ENCODE measurements at places on chromosomes 5 and 9.
A peak's percentile ranks its signal among the peaks of the same experiment; 100 is the strongest.

GRCh38 chr5:128480158-128480557, 57.9 kb downstream of the FBN2 start:
- no peak for DNase-seq

DNA sequence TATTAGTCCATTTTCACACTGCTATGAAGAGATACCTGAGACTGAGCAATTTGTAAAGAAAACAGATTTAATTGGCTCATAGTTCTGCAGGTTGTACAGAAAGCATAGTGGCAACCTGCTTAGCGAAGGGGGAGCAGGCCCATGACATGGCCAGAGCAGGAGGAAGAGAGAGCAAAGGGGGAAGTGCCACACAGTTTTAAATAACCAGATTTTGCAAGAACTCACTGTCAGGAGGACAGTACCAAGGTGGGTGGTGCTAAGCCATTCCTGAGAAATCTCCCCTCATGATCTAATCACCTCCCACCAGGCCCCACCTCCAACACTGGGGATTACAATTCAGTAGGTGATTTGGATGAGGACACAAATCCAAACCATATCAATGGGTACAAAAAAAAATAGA, 16.8 kb upstream of the PCSK5 start:
- no peak for DNase-seq

DNA sequence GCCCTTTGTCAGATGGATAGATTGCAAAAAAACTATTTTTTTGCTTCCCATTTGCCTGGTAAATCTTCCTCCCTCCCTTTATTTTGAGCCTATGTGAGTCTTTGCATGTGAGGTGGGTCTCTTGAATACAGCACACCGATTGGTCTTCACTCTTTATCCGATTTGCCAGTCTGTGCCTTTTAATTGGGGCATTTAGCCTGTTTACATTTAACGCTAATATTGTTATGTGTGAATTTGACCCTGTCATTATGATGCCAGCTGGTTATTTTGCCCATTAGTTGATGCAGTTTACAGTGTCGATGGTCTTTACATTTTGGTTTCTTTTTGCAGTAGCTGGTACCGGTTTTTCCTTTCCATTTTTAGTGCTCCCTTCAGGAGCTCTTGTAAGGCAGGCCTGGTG, 13.0 kb upstream of the DEPDC1B start:
- no peak for DNase-seq

GRCh38 chr9:4738866-4739586, 2.0 kb downstream of the AK3 start:
- DNase-seq = no peak

GRCh38 chr5:180088561-180088960, 17.0 kb upstream of the RNF130 start:
- no peak for DNase-seq

DNA sequence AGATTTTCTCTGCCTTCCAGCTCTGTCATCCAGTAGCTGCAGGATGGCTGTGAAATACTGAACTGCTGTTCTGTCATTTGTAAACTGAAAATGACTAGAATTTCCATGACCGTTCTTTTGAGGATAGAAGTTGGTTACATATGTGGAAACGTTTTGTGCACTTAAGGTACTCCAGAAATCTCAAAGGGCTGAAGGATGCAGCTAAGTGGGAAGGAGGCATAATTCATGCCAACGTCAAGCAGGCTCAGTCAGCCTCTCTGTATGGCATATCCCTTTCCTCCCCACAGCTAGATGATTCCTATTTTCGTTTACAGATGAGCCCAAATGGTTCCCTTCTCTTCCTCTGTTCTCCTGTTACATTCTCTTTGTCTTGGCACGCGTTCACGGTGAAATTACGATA, 257.6 kb downstream of the FBXL7 start:
- DNase-seq = no peak

- DNase-seq = no peak
Observed at GRCh38 chr5:21711866-21712758, 1141.0 kb downstream of the CDH12 start.

- DNase-seq = no peak
Observed at GRCh38 chr9:128494108-128494745, 10.3 kb upstream of the GLE1 start.

GRCh38 chr5:39892708-39893107, 467.9 kb upstream of the DAB2 start:
- DNase-seq = no peak

DNA sequence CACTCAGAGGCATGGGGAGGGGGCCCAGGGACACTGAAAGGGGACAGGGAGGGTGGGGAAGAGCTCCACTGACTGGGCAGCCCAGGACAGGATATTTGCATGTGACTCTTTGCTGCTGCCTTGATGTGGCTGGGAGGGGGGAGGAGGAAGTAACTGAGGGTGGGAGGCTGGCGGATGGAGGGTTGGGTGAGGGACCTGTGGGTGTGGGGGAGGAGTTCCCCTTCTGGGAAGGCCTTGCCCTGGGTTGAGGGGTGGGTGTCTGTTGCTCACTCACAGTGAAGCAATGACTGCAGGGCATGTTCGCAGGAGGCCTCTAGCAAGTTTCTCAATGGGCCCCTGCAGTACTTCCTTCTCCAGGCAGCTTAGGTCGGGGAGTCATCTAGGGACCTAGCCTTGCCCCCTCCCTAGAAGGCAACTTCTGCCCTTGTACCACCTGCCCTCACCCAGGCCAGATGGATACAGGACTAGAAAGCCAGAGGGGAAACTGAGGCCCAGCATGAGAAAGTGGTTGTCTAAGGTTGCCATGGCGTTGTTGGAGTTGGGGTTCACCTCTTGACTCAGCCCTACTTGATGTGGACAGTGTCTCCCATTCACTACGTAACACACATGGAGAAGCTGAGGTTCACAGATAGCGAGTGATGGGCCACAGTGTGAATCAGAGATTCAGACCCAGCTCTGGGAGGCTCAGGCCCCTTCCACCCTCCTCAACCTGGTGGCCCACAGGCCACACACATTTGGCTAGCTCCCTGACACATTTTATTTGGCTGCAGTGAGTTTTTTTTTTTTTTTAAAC, 3.0 kb downstream of the GRK6 start:
- no peak for DNase-seq

DNA sequence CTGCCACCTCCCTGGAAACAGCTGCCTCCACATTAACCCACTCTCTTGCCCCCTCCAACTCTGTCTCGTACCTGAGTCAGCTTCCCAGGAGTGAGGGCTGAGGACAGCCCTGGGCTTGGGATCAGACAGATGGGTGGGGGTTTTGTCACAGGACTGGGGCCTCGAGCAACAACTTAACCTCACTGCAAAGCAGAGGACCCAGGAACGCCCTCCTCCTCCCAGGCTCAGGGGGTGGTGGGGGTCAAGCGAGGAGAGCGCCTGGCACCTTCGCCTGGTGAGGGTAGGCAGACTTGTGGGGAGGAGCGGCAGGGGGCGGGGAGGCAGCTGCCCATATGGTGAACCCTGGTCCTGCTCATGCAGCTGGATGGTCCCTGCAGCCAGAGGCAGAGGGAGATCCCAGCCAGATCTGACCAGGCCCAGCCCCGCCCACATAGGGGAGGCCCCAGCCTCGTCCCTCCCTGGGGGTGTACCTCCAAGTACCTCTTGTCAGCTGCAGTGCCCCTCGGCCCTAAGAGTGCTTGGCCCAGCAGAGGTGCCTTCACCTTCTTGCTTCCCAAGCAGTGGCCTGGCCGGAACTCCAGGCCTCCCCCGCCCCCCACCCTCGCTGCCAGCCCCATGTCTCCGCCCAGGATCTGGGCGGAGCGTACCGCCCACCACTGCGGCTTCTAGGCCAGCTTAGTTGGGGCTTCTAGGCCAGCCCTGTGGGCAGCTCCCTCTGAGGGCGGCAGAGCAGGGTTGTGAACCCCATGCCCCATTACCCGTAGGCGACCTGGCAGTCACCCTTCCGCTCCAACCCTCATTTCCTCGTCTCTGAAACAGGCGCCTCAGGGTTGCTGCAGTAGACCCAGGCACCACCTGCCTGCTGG, at the start of gene SARDH:
Gene SARDH (minus strand): TSS at position 579 of the 866 bp plus-strand sequence. CDS start 4,179 bp downstream, outside the sequence.
- DNase-seq = no peak

- peak; percentile 95 for DNase-seq
Observed at GRCh38 chr5:73280821-73281746, 108.1 kb downstream of the TMEM174 start.

- no peak for DNase-seq
Observed at GRCh38 chr9:131403493-131403773, 9.5 kb downstream of the PRRC2B start.

GRCh38 chr5:75523275-75523674, 11.6 kb downstream of the POLK start:
- DNase-seq = no peak

DNA sequence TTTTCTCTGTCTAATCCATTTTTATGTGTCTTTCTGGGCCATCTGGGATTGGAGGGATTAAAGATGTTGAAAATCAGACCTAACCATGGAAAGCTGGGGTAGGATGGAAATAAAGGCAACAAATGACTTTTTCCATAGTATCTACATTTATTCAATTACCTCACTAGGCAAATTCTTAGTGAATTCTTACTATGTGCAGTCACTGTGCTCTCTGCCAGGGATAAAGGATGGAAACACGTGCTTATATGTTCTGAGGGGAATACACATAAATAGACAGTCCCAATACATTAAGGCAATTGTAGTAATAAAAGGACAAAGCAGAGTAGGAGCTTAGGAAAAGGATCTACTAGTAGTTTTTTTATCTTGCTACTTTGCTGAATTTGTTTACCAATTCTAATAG, 214.2 kb downstream of the PRR16 start:
- no peak for DNase-seq

DNA sequence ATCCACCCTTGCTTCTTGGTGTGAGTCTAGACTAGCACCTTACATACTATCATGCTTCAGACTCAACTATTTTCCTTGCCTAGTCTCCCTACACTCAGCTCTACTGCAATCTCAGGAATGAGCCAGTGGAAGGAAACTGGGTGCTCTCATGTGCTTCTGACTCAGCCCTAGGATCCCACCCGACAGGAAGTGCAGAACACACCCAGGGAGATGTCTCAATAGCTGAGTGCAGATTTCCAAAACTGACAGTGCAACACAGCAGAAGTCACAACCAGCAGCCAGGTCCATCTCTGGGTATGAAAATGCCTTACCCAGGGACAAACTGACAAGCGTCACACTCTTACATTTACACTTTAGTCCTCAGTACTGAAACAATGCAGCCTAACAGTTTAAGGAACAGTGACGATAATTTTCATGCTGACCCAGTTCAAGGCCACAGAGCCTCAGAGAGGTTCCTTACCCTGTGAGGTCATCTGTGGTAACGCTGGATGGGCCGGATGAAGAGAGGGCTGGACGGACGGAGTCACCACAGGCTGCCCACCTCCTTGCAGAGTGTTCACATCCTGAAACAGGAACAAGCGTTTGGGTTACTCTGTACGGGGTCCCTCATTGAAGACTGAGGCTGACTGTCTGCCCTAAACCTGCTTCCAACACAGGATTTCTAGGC, 33.0 kb downstream of the FKBP15 start:
- DNase-seq = no peak

DNA sequence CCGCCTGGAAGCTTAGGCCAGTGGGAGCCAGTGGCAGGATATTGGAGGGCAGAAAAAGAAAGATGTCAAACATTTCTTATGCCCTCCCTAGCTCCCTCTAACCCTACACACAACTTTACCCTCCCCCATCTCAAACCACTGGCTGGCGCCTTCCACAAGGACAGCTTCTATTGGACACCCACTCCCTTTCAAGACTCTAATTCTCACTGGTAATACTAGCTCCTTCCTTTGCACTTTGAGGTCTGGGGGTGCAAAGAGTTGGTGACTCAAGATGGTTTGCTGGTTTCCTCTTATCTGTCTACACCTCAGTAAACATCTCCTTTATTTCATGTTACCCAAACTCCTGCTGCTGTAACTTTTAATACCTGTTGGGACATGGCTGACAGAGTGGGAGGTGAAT, 11.6 kb upstream of the ITGA1 start:
- no peak for DNase-seq

GRCh38 chr5:35089334-35090314, 41.9 kb upstream of the AGXT2 start:
- DNase-seq = peak; percentile 77

- DNase-seq = peak; percentile 16
Observed at GRCh38 chr9:135136991-135137832, 49.7 kb downstream of the OLFM1 start.

DNA sequence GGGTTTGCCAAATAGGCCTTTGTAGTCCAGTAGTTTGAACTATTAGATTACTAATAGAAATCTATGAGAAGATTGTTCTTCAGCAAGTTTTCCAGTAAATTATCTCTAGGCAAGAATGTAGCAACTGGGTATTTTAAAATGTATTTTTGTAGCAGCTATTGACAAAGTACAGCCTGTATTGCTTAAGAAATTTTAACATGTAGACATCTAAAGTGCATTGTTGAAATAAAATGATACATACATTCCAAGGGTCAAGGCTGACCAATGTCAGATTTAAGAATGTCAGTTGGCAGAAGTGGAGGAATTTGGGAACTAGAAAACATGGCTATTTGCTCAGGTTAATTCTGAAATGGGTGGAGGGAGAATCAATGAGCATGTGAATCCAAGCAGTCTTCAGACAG, 57.5 kb upstream of the ZSWIM6 start:
- DNase-seq = no peak

DNA sequence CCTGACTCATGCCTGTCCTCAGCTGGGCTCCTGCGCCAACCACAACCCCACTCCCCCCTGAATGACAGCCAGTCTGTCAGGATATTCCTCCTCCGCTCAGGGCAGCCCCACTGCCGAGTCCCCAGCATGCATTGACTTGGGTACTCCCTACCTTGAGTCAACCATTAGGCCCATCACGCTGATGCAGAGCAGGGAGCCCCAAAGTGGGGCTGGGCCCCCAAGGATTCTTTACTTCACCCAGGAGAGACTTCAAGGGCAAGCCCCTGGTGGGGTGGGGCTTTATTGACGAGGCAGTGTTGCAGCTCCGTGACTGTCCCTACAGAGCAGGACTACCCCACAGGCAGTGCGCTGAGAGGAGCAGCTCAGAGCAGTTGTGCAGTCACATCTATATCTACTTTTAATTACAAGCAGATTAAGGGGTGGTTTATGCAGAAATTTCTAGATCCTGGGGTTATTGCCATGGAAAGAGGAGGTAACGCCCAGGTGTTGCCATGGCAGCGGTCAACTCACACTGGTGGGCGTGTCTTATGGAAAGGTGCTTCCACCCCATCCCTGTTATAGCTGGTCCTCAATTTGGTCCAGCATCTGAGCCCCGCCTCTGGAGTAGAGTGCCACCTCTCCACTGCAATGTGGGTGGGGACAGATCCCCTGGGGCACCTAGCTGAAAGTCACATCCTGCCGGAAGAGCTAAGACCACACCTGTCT, 32.1 kb upstream of the FCN1 start:
- DNase-seq = no peak

GRCh38 chr9:6869081-6869948, 111.5 kb downstream of the KDM4C start:
- no peak for DNase-seq

GRCh38 chr5:39466846-39467245, 42.1 kb upstream of the DAB2 start:
- DNase-seq = no peak

Data from NCI-H748 treated with DMSO at 0.1 percent for 48 hours (cell line).